ENCODE measurements at places on chromosomes 1 and 21.

- no peak for DNase-seq
Observed at GRCh38 chr1:212467843-212468482, 35.2 kb downstream of the NENF start.

DNA sequence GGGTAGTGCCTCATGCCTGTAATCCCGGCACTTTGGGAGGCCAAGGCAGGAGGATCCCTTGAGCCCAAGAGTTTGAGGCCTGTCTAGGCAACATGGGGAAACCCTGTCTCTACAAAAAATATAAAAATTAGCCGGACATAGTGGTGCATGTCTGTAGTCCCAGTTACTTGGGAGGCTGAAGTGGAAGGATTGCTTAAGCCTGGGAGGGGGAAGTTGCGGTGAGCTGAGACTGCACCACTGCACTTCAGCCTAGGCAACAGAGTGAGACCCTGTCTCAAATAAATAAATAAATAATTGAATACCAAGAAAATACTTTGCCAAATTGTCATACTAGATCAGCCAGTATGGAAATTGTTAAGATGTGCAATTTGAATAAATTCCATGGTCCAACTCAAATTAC lies 5.9 kb upstream of the RBBP5 start:
- no peak for DNase-seq

DNA sequence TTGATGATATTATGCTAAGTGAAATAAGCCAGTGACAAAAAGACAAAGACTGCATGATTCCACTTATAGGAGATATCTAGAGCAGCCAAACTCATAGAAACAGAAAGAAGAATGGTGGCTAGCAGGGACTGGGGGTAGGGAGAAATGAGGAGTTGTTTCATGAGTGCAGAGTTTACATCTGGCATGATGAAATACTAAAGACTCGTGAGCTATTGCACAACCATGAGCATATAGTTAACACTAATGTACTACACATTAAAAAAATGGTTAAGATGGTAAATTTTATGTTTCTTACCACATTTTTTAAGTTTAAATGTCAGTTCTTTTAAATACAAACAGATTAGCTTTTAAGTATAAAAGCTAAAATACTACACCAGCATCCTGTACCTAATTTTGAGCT lies 57.8 kb downstream of the ESRRG start:
- DNase-seq, result no peak

DNA sequence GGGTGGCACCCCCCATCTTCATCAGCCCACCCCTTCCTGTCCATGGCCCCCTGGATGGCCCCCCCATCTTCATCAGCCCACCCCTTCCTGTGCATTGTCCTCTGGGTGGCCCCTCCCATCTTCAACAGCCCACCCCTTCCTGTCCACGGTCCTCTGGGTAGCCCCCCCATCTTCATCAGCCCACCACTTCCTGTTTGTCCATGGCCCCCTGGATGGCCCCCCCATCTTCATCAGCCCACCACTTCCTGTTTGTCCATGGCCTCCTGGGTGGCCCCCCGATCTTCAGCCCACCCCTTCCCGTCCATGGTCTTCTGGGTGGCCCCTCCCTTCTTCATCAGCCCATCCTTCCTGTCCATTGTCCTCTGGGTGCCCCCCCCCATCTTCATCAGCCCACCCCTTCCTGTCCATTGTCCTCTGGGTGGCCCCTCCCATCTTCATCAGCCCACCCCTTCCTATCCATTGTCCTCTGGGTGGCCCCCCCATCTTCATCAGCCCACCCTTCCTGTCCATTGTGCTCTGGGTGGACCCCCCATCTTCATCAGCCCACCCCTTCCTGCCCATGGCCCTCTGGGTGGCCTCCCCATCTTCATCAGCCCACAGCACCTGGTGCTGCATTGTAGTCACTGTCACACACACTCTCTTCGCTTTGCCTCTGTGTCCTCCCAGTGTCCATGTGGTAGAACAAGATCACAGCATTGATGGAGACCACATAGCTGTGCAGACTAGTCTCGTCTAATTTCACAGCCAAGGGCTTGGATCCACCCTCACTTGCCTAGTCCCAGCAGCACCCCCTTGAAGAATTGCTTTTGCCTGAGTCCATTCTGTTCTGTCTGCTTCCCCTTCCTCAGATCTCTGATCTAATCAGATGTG lies 95.9 kb downstream of the PCBP3 start:
- no peak for DNase-seq

DNA sequence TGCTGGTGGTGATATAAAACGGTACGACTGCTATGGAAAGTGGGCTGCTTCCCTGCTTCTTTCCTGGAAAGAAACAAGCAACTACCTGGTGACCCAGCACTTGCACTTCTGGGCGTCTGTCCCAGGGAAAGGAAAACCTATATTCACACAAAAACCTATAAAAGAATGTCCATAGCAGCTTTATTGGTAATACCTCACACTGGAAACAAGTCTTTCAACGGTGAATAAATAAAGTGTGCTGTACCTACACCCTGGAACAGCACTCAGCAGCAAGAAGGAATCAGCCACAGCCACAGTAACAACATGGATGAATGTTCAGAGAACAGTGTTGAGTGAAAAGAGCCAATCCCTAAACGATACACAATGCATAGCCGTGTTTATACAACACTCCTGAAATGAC lies 19.9 kb downstream of the SLC19A1 start:
- DNase-seq, result no peak

Measured in stimulated activated CD4-positive, alpha-beta T cell treated with anti-CD3 and anti-CD28 coated beads, Interleukin-15, amount 100 ng/mL, for 48 hours (primary cell).